ENCODE measurements at places on chromosomes 1 and 21.

DNA sequence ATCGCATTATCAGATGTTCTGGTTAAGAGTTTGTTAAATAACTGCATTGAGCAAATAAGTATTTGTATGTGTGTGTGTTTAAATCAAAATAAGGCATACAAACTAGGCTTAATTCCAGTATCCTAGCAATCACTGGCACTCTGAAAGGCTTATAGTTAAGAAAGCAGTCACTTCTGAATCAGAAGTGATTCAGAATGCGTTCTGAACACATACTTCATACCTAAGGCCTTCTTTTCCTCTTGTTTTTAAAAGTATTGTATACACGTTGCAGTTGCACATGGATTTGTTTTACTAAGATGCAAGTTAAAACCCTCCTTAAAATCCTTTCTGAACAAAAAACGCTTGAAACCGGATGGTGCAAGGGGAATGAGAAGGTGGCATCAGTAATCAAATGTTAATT, 238.4 kb upstream of the DMRTA2 start:
- no peak for DNase-seq

GRCh38 chr1:164726235-164726634, 167.3 kb downstream of the PBX1 start:
- no peak for DNase-seq

DNA sequence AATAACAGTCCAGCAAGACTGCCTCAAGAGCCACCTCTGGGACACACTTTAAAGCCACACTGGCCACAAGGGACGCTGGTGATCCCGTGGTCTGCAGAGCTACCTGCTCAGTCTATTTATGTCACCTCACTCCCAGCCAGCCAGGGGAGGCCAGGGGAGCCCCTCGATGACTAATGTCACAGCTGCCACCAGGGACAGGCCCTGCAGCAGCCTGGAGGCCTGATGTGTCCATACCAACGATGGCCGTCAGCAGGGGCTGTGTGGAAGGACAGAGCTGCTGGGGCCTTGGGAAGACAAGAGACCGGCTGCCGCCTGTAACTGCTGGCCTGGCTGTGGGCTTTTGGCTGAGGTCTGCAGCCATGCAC, 71.0 kb downstream of the SIK1 start:
- no peak for DNase-seq

GRCh38 chr1:147391114-147391513, 148.6 kb downstream of the CHD1L start:
- no peak for DNase-seq

DNA sequence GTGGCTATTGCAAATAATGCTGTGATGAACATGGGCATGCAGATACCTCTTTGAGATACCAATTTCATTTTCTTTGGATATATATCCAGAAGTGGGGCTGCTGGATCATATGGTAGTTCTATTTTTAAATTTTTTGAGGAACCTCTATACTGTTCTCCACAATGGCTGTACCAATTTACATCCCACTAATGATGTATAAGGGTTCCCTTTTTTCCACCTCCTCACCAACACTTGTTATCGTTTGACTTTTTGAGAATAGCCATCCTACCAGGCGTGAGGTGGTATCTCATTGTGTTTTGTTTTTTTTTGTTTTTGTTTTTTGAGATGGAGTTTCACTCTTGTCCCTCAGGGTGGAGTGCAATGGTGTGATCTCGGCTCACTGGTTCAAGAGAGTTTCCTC, 6.6 kb upstream of the NUCKS1 start:
- no peak for DNase-seq

DNA sequence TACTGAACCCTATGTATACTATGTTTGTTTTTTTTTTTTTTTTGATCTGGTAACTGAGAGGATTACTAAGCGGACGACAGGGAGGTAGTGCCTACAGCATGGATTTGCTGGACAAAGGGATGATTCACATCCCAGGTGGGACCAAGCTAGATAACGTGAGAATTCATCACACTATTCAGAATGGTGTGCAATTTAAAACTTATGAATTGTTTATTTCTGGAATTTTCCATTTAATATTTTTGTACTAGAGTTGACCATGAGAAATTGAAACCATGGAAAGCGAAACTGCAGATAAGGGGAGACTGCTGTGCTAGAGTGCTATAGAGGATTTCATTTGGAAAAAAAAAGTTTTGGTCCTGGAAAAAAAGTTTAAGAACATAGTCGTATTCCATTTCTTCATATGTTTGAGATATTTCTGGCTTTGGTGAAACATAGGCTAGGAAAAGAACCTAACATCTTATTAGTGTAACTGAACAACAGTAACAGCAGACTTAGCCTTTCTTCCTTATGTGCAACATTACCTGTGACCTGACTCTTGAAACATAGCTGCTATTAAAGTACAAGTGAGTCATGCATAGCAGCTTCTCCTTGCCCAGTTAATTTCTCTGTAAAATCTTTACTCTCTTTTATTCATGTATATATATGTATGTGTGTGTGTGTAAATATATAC, 202.5 kb downstream of the FGGY start:
- DNase-seq, result no peak

DNA sequence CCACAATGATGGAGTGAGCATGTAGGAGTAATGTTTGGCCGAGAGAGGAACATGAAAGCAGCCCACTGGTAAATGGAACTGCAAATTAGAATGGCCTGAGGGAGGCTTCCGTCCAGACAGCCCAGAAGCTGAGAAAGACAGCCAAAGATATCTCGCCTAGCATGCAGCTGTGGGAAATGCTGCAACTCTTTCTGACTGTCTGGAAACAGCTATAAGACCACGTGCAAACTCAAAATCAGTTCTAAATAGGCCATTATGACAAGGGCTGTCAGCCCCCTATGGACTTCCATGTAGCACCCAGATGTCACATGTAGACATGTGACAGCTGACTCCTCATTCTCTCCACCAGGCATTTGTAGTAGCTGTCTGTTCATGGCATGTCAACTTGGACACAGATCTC, 62.9 kb upstream of the ATP1A1 start:
- DNase-seq, result no peak

DNA sequence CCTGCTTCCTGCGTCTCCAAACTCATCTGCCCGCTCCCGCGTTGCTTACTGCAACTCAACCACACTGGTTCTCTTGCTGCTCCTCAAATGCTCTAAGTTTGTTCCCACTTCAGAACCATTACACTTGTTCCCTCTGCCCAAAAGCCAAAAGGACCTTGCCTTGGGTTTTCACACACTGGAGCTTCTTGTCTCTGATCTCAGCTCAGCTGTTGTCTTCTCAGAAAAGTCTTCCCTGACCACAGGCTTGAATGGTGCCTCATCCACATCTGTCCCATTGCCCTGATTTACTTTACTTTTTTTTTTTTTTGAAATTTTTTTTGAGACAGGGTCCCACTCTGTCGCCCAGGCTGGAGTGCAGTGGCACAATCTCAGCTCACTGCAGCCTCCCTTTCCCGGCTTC, 44.3 kb upstream of the SYT14 start:
- no peak for DNase-seq

DNA sequence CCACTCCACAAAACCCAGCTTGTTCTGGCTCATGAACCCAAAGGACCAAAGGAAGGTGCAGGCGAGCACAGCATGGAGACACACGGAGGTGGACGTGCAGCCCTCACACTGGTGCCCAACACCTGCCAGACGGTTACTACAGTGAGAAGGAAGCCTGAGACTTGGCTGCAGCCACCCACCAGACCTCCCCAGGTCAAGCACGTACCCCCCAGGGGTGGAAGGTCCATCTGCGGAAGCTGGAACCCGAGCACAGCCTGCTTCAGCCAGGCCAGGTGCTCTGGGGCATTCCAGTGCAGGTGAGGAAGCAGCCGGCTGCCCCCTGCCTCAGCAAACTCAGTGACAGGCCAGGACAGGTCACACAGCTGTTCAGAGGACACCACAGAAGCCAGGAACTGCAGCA, 16.0 kb upstream of the LSS start:
- no peak for DNase-seq

DNA sequence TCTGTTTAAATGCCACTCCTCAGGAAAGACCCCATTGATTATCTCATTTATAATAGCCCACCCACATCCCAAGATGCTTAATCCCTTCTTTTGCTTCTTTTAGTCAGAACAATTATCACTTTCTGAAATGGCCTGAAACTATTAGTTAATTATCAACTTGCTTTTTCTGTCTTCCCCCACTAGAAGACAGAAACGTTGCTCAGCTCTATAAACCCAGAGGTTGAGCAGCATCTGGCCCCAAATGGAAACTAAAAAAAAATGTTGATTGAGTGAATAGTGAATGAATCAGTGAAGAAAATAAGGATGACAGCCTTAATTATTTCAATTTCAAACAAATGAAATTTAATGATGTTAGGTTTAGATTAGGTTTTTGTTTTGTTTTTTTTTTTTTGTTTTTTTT, 38.2 kb upstream of the PIGC start:
- no peak for DNase-seq

GRCh38 chr1:23288201-23288600, 55.9 kb downstream of the HNRNPR start:
- DNase-seq, result no peak

- DNase-seq, result no peak
Observed at GRCh38 chr1:227913396-227913763, 34.4 kb downstream of the WNT9A start.

DNA sequence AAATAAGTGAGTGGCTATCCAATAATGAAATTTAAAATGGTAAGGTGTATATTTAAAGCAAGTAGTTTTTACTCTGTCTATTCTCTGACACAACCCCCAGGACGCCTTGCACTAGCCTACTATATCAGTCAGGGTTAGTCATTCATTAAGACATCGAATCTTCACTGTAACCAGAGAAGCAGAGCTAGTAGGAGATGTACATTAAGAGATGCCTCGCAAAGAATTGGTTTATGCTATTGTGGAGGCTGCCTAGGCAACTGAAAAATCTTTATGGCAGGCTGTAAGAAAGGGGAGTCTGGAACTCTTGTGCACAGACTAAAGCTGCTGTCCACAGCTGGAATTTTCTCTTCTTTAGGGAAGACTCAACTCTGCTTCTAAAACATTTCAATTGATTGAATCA, 28.8 kb downstream of the NTNG1 start:
- no peak for DNase-seq

GRCh38 chr21:15406791-15407190, 323.0 kb upstream of the USP25 start:
- DNase-seq, result no peak

GRCh38 chr1:14778541-14778897, 180.0 kb downstream of the KAZN start:
- DNase-seq, result no peak

GRCh38 chr21:40938611-40939010, 91.7 kb upstream of the DSCAM start:
- no peak for DNase-seq

GRCh38 chr1:228337031-228337564, 69.5 kb downstream of the TRIM11 start:
- DNase-seq, result no peak

DNA sequence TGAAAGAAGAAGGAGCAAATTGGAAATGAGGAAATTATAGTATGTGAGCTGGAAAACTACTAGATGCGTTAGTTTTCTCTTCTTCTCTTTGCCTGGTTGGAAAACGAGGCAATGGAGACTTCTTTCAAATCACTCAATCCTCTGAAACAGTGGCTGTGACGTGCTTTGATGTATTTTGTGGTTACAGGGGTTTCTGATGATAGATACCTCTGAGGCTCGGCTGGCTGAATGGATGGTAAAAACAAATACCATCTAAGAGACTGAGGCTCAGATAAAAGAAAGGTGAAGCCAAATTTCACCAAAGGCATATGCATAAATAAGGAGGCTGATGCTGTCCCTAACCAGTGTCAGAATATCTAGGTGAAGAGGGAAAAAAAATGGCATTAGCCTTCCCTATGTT, 15.1 kb downstream of the MAB21L3 start:
- no peak for DNase-seq

GRCh38 chr1:54124472-54124871, 28.3 kb downstream of the CDCP2 start:
- no peak for DNase-seq

DNA sequence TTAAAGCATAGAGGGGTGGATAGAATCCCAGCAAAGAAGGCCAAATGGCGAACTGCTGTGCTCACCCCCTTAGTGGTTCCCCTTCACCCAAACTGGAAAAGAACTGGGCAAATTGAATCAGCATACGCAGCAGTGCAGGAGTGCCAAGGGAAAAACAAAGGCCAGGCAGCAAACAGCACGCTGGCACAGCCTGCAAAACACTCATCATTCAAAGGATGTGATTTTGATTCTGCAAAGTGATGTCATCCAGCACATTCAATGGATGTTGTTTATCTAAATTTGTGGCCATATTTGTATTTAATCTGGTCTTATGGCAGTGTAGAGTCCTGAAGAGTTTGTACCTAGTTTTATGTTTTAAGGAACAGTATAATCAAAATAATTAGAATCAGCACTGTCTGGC, 71.8 kb upstream of the ECE1 start:
- DNase-seq, result no peak

GRCh38 chr1:109248797-109249629, at the start of gene CELSR2:
TSS of gene CELSR2 (plus strand) at chr1:109249539. CDS start at chr1:109250080, 541 bp downstream.
- DNase-seq, result peak; percentile 34

DNA sequence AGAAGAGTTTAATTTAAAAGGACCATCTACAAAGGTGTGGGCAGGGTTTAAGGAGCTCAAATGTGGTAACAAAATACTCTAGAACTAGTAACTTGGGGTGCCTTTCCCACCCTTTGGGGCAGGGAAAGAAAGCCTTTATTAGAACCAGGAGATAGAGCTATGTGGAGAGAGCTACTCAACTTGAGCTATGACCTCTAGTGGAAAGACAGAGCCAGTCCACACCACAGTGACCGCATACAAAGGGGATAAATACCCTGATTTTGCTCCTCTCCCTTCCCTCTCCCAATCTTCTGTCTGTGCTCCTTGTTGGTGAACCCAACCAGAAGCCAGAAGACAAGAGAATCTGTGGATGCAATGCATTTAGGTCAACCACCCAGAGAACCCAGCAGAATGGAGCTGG, 54.4 kb upstream of the JAK1 start:
- DNase-seq, result no peak

- DNase-seq, result no peak
Observed at GRCh38 chr1:115184951-115185331, 95.6 kb upstream of the TSPAN2 start.

DNA sequence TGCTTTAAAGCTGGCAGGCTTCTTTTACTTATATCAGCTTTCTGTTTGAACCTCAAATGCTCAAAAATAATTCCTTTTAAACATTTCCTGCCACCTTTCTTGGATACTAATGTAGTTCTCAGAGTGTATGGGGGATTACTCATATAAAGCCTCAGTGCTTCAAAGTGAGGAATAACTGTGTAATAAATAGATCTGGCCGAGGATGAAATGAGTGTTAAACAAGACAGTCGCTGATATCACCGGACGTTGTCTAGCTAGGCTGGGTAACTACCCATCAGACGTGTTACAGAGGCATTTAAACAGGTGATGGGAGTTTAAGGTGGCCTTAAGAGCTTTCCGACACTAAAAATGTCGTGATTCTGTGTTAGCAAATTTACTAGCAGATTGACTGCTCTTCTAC, 53.1 kb downstream of the VANGL2 start:
- DNase-seq, result no peak

DNA sequence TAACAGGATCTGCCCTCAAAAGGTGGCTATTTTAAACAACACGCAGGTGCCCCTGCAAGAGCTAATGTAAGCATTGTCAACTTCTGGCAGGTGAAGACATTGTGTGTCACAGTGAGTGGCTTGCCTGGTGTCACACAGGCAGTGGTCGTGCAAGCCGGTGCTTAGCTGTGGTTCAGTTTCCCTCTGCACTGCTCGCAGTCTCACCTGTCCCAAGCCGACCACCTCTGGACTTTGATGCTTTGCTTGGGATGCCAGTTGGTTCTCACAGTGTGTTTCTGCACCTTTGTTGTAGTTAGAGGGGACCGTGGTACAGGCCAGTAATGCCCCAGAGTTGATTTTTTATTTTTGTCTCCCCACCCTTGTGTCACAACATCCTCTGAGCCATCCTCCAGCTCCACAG, 85.2 kb downstream of the UCK2 start:
- no peak for DNase-seq
